Astrocyte (in vitro differentiated cells and primary cell): ENCODE measurements at places on chromosomes 7 and 10. TPM values are rescaled to one million over a fixed set of nuclear protein-coding genes. Genes with fewer than 3 reads are reported as not detected.
A peak's percentile ranks its signal among the peaks of the same experiment; 100 is the strongest.

Gene OIT3
- 0.09 TPM in 1 of 2 replicates, not detected in the other for total RNA-seq

Gene CTNNA3
- 0.73 and 0.75 TPM in 2 replicates for total RNA-seq

Gene SPDYE9
- total RNA-seq = not detected in 2 replicates

Gene SNX10
- 5.4 and 6.3 TPM in 2 replicates for total RNA-seq

Gene CYCS
- total RNA-seq = 118 and 143 TPM in 2 replicates

DNA sequence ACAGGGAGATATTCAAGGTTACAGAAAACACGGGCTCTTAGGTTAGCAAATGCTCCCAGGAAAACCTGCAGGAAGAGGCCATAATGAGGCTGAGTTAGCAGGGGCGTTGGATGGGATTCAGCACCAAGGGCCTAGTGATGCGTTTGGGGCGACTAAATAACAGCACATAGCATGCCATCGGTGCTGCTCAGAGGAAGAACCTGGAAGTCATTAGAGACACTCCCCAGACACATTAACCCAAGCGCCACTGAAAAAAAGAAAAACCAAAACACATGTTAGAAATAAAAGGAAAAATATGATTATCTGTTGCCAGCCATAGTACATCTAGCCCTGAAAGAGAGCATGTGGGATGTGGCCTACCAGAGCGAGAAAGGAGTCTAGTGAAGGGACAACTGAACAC is 28.8 kb upstream of the OPALIN start:
- no peak overlapping the region for H3K27ac ChIP-seq
- H3K36me3 ChIP-seq = no peaks in the 10 kb centered on the region
- peaks cover 5% of the 10 kb centered on the region for H3K27me3 ChIP-seq

DNA sequence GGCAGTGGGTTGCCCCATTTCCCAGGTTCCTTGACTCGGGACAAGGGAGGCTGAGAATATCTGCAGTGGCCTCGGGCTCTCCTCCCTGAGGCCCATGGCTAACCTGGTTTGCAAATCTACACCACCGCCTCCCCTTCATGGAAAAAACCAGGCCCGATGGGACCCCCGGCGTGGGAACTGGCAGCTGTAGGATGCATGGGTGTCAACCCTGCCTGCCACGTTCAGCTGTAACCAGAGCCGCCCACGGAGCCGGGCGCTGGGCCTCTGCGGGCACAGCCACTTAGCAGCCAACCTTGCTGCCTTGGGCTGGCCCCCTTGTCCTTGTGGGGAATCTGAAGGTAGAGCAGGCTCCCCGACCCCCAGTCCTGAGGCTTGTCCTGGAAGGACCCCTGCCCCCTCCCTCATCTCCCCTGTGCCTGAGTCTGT is 1.6 kb downstream of the PWWP2B start:
- H3K4me1 ChIP-seq = peaks cover 18% of the 10 kb centered on the region
- DNase-seq = no peak
- H3K4me3 ChIP-seq = no peak overlapping the region
- H3K27me3 ChIP-seq = no peaks in the 10 kb centered on the region
- no peaks in the 10 kb centered on the region for H3K36me3 ChIP-seq

- H3K36me3 ChIP-seq = peaks cover 6% of the 10 kb centered on the region
- no peak overlapping the region for H3K27ac ChIP-seq
- H3K27me3 ChIP-seq = no peaks in the 10 kb centered on the region
- no peak overlapping the region for H3K4me3 ChIP-seq
These were observed 15.5 kb downstream of the RPP38 start for GRCh38 chr10:15112657-15113056.

DNA sequence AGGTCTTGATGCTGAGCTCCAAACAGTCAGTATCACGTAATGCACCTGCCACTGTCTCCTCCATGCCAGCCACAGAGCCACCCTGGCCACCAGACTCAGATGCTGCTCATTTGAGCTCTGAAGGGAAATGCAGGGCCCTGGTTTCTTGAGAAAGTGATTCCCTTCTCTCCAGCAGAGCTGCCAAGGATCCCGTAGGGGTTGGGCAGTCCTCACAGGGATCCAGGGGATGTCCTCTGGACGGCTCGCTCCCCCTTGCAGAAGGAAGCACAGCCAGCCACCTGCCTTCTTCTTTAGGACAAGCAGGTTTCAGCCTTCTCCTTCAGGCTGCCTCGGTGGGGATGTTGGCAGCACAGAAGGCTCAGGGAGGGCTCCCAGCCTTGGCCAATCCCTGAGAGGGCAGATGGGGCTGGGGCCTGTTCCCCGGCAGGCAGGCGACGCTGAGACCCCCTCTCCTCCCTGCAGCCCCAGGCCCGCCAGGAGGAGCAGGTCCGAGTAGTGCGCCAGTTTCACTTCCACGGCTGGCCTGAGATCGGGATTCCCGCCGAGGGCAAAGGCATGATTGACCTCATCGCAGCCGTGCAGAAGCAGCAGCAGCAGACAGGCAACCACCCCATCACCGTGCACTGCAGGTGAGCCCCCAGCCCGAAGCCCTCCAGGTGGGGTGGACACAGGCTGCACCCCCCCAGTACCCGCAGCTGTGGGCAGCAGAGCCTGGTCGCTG is 48.9 kb downstream of the MKI67 start:
- H3K36me3 ChIP-seq = no peaks in the 10 kb centered on the region
- H3K4me1 ChIP-seq = no peaks in the 10 kb centered on the region
- H3K4me3 ChIP-seq = no peak overlapping the region
- no peak overlapping the region for H3K27ac ChIP-seq

DNA sequence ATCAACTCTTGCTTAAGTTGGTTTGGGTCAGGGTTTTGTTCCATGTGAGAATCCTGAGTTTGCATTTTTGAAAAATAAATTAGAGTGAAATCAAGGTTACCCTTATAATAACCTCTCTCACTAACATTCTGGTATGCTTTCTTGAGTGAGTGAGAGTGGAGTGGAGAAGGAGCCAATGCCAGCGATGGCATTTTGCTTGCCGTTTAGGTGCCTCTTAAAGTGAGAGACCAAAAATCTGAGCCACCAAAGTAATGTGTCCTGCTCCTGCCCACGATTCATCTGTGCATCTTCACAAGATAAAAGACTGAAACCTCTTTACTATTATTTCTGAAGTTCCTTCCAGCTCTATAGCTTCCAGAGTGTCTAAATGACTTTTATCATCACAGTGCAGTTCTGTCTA is 23.4 kb upstream of the XPNPEP1 start:
- H3K27ac ChIP-seq = no peak overlapping the region
- no peak overlapping the region for H3K4me3 ChIP-seq

DNA sequence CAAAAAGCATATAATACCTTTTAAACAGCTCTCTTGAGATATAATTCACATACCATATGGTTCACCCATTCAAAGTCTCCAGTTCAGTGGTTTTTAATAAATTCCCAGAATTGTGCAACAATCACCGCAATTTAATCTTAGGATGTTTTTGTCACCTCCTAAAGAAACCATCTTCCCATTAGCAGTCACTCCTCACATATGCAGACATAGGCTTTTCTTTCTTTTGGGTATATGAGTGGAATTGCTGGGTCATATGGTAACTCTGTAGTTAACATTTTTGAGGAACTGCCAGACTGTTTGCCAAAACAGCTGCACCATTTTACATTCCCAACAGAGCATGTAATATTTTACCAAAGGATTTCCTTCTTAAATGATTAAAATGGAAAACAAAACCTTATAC is 57.0 kb downstream of the CC2D2B start:
- no peak for DNase-seq
- no peak overlapping the region for H3K27ac ChIP-seq
- H3K4me3 ChIP-seq = no peak overlapping the region
- H3K27me3 ChIP-seq = no peaks in the 10 kb centered on the region
- no peaks in the 10 kb centered on the region for H3K36me3 ChIP-seq

- no peak overlapping the region for H3K4me3 ChIP-seq
- H3K36me3 ChIP-seq = no peaks in the 10 kb centered on the region
- H3K27ac ChIP-seq = no peak overlapping the region
- H3K27me3 ChIP-seq = no peaks in the 10 kb centered on the region
These were observed 410.8 kb upstream of the PRKCQ start for GRCh38 chr10:6990891-6991290.

DNA sequence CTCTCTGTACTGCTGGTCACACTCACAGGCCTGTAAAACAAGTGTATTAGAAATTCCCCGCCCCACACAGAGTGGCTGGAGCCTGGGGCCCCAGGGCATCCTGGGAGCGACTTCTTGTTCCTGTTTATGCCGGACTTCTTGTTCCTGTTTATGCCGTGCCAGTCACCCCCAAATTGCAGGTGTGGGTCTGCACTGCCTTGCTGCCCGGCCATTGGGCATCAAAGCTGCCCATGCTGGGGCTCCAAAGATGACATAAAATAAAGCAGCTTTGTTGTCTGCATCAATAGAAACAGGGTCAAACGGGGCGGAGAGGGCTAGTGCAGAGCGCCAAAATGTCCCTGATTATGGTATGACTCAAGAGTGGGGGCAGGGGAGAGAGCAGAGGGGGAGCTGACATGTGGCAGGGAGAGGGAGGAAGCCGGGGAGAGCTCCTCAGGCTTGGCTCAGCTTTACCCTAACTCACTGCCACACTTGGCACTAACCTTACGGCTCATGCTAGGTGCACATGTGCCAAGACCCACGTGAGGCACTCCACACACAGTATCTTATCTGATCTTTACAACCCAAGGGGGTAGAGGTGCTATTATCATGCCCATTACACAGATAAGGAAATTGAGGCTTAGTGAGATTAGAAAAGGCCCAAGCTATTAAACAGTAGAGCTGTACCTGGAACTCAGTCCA is 98.4 kb downstream of the PIP4K2A start:
- H3K4me3 ChIP-seq = no peak overlapping the region
- peak; percentile 66 for DNase-seq
- H3K4me1 ChIP-seq = peaks cover 41% of the 10 kb centered on the region
- no peaks in the 10 kb centered on the region for H3K36me3 ChIP-seq

GRCh38 chr7:120981888-120982615 is 6.5 kb upstream of the CPED1 start:
- peaks cover 11% of the 10 kb centered on the region for H3K4me1 ChIP-seq
- H3K27ac ChIP-seq = no peak overlapping the region
- no peaks in the 10 kb centered on the region for H3K27me3 ChIP-seq

DNA sequence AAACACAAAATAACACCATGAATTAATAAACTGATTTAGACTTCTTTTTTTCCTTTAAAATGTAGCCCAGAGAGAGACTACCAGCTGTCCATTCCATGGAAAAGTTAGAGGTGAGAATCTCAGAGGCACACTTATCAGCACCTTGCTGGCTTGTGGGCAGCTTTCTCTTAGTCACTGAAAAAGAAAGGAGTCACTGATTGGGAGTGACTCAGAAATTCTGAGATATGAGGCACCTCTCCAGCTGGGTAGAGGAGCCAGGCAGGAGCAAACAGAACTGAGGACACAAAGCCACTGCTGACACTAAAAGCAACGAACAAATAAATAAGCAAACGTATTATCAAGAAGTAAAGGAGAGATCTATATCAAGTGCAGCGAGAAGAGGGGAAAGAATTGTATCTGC is 310.6 kb downstream of the PARD3 start:
- H3K27ac ChIP-seq = no peak overlapping the region
- H3K4me1 ChIP-seq = peaks cover 14% of the 10 kb centered on the region
- no peaks in the 10 kb centered on the region for H3K36me3 ChIP-seq
- H3K27me3 ChIP-seq = no peaks in the 10 kb centered on the region
- peak; percentile 74 for DNase-seq

DNA sequence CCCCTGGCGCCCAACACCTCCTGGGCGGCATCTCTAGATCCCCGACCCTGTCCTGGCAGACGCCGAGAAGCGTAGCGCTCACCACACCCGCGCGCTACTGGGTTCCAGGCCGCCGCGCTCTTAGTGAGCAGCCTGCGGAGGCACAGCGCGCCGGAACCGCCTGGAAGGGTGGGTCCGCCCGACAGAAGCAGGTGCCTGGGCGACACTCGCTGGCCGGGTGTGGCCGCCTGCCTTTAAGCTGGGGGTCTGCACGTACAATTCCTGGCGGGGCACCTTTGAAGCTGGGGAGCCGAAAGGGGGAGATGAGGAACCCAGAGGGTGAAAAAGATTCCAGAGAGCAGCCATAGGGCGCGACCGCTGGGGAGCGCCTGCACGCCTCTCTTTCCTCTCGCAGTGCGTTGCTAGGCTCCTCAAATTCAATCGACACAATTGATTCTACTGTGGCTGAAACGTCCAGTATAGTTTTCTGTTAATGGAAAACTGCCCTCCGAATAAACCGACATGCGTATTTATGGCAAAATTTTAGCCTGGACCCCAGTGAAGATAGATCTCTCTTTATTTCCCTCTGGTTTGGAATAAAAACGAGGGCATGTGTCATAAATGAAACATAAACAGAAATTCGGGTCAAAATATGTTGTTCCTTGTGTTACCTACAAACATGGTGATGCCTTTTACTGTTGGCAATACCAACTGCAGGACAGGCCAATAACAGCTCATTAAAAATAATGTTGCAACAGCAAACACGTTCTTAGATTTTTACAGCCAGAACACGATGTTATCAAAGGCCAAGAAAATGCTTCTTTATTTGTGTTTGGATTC is 4.6 kb downstream of the HMX3 start:
- H3K27me3 ChIP-seq = peaks cover 92% of the 10 kb centered on the region
- H3K27ac ChIP-seq = no peak overlapping the region
- no peaks in the 10 kb centered on the region for H3K36me3 ChIP-seq
- H3K4me1 ChIP-seq = no peaks in the 10 kb centered on the region
- DNase-seq = no peak
- no peak overlapping the region for H3K4me3 ChIP-seq

DNA sequence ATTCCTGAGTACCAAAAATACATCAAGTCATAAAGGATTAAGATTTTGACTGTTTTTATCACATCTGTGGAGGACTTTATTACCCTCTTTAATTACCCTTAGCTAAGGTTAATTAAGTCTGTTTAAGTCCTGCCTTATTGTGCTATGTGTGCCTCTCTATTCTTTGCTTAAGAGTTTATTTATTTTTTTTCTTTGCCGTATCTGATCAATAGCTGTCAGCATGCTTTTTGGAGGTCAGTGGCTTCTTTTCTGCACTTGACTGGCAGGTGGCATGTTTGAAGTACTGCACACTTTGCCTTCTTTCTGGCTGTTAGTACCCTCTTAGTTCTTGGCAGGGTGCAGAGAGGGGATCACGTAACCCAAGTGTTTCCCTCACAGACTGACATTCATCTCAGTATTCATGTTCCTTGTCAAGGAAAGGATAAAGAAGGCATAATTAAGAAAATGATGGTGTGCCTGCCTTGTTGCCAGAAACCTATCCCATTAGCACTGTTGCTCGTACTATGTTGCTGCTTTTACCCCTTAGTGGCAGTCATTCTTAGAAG is 225.8 kb downstream of the EXOC4 start:
- H3K27me3 ChIP-seq = no peaks in the 10 kb centered on the region
- no peak overlapping the region for H3K27ac ChIP-seq
- H3K4me1 ChIP-seq = peaks cover 6% of the 10 kb centered on the region
- no peak overlapping the region for H3K4me3 ChIP-seq
- H3K36me3 ChIP-seq = no peaks in the 10 kb centered on the region

GRCh38 chr7:82442492-82443035 is 1.0 kb downstream of the CACNA2D1 start:
- no peaks in the 10 kb centered on the region for H3K27me3 ChIP-seq
- H3K4me1 ChIP-seq = peaks cover 11% of the 10 kb centered on the region
- H3K27ac ChIP-seq = peak overlapping the region; percentile 83
- peak overlapping the region; percentile 86 for H3K4me3 ChIP-seq
- H3K36me3 ChIP-seq = no peaks in the 10 kb centered on the region

DNA sequence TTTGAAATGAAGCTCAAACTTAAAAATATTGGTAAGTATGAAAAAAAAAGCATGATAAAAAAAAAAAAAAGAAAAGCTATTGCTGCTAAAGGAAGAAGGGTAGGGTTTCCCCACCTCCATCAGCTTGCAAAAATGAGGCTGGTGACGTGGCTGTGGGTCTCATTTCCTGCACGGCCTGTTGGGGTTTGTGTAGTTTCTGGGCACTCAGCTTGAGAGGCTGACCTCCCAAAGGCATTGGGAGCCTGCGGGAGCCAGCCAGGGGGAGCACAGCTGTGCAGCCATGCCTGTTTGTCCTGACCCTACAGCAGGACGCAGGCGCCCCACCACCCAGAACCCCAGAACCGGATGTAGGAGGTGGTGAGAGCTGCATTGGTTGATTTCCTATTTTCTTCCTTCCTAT is 48.8 kb upstream of the CARD11 start:
- H3K4me3 ChIP-seq = no peak overlapping the region
- no peak overlapping the region for H3K27ac ChIP-seq
